ENCODE measurements at places on chromosomes 1 and 21.
A peak's percentile ranks its signal among the peaks of the same experiment; 100 is the strongest.

DNA sequence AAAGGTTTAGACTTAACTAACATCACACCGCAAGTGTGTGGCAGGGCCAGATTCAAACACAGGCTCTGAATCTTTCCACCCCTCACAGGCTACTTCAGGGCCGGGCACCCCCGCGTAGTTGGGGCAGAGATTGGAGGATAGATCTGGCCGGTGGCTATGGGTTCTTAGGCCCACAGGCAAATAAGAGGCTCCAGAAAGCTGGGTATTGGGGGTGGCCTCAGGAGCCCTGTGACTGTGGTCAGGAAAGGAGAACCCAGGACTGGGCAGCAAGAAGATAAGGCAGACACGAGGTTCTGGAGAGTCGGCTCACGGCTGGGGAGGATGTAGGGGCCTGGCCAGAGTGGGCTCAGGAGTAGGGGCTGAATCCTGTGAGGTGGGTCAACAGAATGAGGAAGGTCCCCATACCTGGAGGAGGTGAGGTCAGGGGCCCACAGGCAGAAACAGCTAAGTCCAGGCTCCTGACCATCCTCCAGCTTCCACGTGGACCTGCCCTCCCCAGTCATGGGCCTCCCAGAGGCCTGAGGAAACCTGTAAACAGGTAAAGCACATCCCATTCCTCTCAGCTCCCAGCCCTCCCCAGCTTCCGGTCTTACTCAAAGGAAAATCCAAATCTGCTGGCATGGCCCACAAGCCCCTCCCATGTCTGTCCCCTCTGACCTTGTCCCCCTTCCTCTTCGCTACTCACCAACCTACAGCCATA lies 306.2 kb downstream of the MATN1 start:
- DNase-seq, result no peak

DNA sequence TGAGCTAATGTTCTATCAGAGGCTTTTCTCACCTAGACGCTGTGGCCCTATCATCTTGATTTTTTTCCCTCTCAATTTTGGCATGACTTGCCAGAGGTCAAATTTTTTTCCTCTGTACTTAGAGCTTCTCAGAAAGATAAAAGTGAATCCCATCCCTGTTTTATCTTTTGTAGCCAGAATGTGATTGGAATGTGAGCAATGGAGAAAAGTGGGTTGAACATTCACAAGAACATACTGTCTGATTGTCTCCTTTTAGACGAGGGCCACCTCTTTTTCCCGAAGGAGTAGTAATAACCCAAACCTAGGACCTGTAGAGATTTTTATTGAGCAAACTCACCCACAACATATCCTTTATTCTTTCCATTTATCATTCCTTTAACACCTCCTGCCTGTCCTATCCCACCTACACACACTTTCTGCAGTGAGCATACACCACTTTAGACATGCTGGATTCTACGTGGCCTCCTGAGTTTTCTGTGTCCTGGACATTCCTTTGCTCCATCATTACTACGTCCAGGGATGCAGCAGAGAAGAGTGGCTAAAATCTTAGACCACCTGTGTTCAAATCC lies 15.9 kb downstream of the S100A10 start:
- no peak for DNase-seq

GRCh38 chr1:1918901-1919303 lies at the start of gene TMEM52:
TMEM52 (minus strand) TSS chr1:1919279; CDS start chr1:1919265, 14 bp downstream.
- DNase-seq, result no peak

GRCh38 chr1:8523666-8524206 lies 205.8 kb downstream of the SLC45A1 start:
- no peak for DNase-seq

DNA sequence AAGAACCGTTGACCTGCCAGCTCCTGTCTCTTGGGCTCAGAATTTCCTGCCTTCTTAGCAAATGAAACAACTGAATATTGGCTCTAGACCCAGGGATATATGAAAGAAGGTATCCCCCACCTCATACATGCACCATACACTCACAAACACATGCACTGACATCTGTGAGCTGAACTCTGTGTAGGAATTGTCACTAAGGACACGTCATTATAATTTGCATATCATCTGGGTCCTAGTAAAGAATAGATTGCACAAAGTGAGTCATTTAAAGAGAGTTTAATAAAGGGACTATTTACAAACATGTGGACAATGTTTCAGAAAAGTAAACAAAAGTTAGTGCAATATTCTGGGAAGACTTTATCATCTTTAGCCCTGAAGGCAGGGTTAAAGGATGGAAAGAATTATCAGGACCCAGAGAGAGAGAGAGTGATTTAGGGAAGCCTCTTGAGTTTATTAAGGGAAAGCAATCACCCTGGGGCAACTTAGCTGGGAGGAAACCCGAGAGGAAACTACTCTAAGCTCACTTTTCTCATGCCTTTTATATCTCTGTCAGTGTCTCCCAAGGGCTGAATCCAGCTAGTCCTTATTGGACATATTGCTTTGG lies 74.1 kb upstream of the PLA2G4A start:
- DNase-seq, result no peak

DNA sequence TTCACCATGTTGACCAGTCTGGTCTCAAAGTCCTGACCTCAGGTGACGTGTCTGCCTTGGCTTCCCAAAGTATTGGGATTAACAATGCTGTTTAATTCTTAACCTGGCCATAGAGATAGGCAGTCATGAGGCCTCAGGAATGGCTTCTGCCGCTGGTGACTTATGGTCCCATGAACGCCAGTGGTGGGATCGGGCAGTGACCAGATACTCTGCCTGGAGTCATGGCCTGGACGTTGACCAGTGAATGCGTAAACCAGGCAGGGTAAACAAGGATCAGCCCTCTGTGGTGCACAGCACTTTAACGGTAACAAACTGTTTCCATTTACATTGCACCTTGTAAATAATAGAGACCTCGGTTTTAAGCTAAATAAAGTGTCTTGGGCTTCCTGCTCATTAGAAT lies 23.0 kb downstream of the MTARC1 start:
- DNase-seq, result no peak

- no peak for DNase-seq
These were observed 210.1 kb downstream of the FGGY start for GRCh38 chr1:59506952-59507351.

DNA sequence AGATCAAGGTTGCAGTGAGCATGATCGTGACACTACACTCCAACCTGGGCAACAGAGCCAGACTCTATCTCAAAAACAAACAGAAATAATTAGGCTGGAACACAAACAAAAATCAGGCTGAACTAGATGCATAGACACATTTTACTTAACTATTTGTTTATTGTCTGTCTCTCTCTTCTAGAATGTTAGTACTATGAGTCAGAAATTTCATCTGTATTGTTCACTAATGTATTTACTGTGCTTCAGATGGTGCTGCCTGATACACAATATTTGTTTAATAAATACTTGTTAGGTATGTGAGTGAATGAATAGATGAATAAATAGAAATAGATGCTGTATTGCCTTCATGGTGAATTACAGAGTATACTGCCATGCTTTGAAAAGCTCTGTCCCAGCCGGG lies 6.0 kb upstream of the LIN28A start:
- DNase-seq, result no peak

DNA sequence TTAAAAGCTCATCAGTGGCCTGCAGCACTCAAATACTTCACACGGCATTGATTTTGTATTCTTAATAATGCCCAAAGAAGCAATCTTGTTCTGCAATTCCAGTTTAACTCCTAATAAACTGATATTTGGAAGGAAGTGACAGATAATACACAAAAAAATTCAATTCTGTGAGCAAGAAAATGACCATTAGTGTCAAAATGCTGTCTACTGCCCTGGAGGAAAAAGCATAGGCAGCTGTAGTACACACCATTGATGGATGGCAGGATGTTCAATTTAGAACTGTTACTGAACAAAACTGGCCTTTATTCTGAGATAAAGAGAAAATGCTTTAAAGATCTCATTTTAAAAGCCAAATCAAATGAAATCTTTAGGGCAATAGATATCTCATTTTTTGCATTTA lies 251.3 kb upstream of the FMN2 start:
- no peak for DNase-seq

DNA sequence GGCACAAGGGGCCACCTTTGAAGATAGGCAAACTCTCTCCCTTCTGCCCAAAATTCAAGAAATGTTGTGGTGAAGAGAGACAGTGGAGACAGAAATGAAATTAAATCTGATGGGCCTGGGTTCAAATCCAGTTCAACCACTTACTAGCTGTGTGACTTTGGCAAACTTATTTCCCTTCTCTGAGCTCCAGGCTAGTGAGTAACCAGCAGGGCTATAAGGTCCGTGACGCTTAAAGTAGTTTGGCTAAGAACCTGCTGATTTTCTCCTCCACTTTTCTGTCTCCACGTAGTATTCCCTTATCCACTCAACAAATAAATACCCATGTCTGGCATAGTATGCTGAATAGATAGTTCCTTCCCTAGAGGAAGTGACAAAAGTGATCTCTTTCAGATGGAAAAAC lies 1.9 kb downstream of the SLC2A1 start:
- no peak for DNase-seq

- no peak for DNase-seq
These were observed 329.8 kb upstream of the VAMP3 start for GRCh38 chr1:7441143-7441841.

DNA sequence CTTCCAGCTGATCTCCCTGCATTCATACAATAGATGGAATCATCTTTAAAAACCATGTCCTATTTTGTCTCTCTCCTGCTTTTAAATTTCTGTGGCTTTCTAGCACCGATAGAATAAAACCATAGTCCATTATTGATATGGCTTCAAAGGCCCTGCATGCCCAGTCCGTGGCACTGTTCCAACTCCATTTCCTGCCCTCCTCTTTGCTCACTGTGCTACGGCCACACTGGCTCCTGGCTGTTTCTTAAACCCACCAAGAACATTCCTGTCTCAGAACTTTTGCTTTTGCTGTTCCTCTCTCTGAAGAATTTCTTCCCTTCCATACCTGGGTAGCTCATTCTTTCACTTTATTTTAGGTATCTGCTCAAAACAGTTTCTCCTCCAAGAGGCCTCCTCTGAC lies 7.2 kb downstream of the SLAMF1 start:
- DNase-seq, result no peak

GRCh38 chr1:67749844-67750690 lies 65.1 kb downstream of the GADD45A start:
- no peak for DNase-seq

DNA sequence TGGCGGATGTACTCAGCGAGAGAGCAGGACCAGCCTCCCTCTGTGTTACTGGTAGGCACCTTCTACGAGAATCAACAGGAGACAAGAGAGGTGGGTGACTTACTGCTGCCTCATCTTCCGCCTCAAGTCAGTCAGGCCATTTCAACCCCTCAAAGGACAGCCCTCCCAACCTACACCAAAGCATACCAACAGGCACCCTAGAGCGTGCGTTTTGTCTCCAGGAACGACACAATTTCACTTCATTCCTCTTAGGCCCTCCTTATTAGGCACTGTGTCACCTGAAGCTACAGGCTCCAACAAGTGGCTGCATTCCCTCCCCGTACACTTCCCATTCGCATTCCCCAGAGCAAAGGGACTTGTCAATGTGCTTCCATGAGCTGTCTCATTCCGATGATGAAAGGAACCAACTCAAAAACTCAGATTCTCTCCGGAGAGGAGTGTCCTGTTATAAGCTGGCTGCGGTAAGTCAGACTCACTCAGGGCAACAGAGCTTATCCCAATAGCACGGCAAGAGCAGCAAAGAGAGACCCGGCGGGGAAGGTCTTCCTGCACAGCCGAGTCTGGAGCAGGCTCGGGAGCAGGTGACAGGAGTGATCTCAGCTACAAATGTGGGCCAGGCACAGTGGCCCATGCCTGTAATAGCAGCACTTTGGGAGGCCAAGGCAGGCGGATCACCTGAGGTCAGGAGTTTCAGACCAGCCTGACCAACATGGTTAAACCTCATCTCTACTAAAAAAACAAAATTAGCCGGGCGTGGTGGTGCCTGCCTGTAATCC lies 120.6 kb upstream of the IFFO2 start:
- DNase-seq, result no peak

DNA sequence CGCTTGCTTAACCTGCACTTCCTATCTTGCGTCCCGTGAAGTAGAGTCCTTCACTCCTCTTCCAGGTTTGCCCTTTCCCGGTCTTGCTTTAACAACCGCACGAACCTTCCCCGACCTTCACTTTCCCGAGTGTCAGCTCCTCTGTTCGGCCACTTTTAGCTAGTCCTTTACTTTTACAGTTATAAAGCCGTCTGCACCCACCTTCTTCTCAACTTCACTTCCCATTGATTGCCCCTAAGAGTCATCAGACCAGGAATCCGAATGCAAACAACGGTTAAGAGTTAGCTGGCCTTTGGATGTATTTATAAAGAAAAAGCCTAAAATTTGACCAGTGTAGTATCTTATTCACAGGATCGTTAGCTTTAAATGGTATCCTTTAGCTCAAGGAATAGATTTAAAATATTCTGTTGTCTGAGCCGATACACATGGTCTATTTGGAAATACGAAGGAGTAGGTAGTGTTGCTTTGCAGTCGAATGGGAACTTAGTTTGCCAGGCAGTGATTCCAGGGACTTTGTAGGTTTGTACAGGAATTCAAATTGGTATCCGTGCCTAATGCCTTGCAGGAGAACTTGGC lies 1.4 kb downstream of the PPP2R5A start:
- no peak for DNase-seq

DNA sequence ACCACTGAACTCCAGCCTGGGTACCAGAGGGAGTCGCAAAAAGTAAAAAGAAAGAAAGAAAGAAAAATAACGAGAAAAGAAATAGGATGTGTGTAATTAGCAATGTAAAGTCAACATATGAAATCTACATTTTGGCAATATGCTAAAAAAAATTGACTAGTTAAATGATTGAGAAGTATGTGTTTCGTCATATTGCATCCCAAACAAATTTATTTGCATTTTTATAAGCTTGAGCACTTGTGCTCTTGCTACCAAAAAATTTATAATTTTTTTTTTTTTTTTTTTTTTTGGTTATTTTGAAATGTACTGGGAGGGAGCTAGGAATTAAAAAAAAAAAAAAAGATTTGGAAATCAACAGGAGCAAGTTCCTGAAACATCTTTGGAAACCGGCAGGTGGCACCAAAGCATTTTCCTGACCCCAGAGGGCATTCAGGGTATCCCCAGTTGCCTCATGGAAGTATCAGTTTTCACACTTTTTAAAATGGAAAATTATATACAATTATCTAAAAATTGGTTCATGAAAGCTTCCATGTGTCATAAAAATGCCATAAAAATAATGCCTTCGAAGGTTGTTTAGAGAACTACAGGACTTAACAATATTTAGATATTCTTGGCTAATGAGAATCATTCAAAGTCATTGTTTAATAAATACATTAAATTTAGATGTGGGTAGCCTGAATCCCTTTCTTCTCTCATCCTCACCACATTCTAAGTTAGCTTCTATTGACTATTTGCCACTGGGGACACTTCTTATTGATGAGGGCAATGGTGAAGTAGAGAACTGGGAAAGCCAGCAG lies 4.8 kb upstream of the HEATR1 start:
- DNase-seq, result no peak

DNA sequence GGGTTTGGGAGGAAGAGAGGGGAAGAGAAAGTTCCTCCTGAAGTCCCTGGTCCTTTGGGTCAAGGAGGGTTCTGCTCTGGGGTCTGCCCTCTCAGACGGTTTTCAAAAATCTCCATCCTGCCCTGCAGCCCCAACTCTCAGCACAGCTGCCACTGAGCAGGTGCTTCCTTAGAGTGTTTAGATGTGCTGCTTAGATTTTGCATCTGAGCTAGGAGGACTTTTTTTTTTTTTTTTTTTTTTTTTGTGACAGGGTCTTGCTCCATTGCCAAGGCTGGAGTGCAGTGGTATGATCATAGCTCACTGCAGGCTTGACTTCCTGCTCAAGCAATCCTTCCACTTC lies 324.9 kb upstream of the POU3F1 start:
- DNase-seq, result no peak

- peak; percentile 74 for DNase-seq
These were observed 1.9 kb downstream of the EEIG2 start for GRCh38 chr1:108561689-108562326.

All from upper lobe of left lung (tissue), 6 donors.